Renal pelvis (tissue), 12 donors: ENCODE measurements at places on chromosomes 11 and 22. TPM values are rescaled to one million over a fixed set of nuclear protein-coding genes. Genes with fewer than 3 reads are reported as not detected.

DNA sequence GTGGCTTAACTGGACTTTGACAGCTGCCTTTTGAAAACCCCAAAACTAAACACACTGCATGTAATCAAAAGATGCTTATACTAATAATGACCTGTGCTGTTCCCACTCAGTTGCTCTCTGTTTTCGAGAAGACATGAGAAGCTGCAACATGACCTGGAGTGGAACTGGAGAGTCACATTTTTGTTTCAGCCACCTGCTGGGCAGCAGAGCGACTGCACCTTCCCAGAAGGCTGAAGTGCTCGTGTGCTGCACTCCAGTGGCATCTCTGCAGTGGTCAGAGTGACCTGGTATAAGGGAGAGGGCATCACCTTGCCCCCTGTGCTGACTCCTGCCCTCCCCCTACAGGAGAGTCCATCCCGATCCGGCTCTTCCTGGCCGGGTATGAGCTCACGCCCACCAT is 8.6 kb downstream of the THYN1 start:
- DNase-seq: no peak

DNA sequence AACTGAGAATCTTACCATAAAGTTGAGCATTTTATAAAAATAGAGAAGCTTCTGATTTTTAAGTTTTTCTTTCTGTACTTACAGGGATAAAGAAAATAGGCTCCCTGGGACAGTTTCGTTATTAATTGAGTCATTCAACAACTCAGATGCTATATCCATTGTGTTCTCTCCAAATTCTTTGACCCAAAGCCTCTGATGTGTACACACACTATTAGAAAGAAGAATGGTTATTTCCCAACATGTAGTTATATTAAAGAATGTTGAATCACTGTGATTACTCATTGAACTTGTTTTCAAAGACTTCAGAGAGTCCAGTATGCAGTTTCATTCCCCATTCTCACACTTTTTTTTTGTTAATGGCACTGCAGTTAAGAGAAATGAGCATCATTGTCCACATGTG is 734.3 kb upstream of the ARHGAP42 start:
- no peak for DNase-seq

- DNase-seq: no peak
Measured at GRCh38 chr22:16989915-16990314, 18.1 kb downstream of the GAB4 start.

The LDLRAD3 gene
- 23.1 TPM for polyA plus RNA-seq

The IGLL5 gene
- polyA plus RNA-seq: not detected

The RBX1 gene
- polyA plus RNA-seq: 66.6 TPM

The CNIH2 gene
- polyA plus RNA-seq: 4.3 TPM

The CD3E gene
- polyA plus RNA-seq: 0.36 TPM
